ENCODE measurements at places on chromosomes 1 and 21.

- DNase-seq = no peak
Measured at GRCh38 chr1:33898406-33898805, 34.5 kb downstream of the HMGB4 start.

DNA sequence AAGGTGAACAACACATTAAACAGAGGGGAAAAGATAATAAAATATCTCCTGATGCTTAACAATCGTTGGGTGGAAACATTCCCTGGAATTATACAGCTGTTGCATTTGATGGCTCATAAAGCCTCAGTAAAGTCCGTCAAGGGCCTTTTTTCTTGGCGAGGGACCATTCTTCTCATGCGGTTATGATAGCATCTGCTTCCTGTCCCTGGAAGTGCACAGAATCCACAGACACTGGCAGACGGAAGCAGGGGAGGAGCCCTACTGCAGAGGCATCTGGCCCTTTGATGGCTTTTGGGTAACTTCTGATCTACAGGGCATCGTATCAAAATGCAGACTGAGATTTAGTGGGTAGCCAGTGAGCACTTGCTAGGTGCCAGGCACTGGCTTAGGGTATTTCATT is 286.9 kb downstream of the KIF26B start:
- no peak for DNase-seq

GRCh38 chr1:150102986-150103385 is 35.4 kb downstream of the VPS45 start:
- DNase-seq = no peak

DNA sequence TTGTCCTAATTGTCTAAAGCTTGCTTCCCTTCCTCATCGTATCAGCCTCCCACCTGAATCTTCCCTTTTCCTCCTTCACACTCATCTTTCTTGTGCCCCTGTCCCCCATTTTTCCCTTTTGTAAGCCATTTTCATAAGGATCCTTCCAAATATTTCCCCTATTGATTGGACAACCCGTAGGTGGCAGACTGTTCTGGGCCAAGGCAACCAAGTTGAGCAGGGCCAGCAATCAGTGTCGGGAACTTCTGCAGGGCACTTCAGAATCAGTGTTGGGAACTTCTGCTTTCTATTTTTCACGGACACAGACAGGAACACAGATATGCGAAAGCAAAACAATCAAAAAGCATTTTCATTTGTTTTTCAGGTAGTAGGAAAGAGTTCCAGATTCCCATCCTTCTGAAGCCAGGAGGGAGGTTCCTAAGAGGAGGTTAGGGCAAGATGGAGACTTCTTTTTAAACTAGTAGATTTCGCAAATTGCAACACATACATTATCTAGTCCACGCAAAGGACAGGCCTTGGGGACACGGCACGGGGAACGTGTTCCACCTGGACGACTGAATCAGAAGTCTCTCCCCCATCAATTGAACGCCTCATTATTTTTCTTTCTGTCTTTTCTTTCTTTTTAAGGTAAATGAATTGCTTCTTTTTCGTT is 691 bp upstream of the MPZL1 start:
- DNase-seq = no peak

DNA sequence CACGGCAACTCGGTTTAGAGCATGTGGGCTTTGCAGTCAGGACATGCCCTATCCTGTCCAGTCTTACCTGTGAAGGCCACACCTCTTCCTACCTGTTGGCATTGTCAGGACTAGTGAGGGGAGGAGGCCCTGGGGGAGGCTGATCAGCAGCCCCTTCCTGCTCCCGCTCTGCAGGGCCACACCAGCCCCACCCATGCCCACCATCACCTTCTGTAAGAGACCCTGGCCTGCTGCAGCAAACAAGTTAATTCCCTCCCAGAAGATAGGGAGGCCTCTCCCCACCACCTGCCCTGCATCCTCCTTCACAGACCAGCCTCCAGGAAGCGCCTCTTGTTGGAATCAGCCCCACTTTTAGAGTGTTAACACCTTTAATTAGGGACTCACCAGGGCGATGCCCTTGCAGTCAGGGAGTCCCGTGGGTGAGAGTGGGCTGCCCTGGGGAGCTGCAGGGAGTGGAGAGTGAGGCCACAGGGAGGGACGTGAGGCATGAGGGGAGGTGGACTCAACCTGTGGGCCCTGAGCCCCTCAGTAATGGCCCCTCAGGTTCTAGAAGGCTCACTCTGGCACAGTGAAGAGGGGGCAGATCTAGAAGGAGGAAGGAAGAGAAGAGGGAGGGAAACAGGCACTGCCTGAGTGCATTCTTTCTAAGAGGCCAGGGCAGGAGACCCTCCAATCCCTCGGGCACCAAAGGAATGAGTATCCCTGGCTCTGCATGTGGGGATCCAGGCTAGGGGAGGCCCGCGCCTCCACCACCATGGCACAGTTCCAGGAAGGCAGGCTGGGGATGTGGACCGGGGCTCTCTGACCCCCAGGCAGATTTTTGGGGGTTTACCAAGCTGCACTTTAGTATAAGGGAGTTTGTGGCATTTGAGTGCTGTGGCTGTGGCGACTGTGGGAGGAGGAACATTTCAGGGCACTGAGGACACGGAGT is 8.2 kb downstream of the UMODL1 start:
- DNase-seq = no peak

GRCh38 chr1:58013237-58013636 is 533.3 kb downstream of the OMA1 start:
- no peak for DNase-seq

- DNase-seq = no peak
Measured at GRCh38 chr1:218931324-218931723, 242.4 kb upstream of the LYPLAL1 start.

- no peak for DNase-seq
Measured at GRCh38 chr1:82995951-82996350, 1003.0 kb downstream of the TTLL7 start.

GRCh38 chr1:26496861-26497260 is 24.6 kb downstream of the HMGN2 start:
- DNase-seq = no peak

GRCh38 chr1:22217811-22218460 is 75.0 kb upstream of the WNT4 start:
- no peak for DNase-seq

GRCh38 chr1:92662048-92662447 is 122.9 kb downstream of the EVI5 start:
- DNase-seq = no peak

GRCh38 chr21:45302082-45303061 is 14.7 kb upstream of the POFUT2 start:
- peak; percentile 75 for DNase-seq

GRCh38 chr1:180522213-180522515 is 19.8 kb upstream of the ACBD6 start:
- DNase-seq = no peak

Measured in activated CD4-positive, alpha-beta T cell treated with anti-CD3 and anti-CD28 coated beads, Interleukin-2, amount 10 ng/mL, durations not matched to agents 7 days and 5 days (primary cell).